ENCODE measurements at places on chromosomes 4 and X.

GRCh38 chr4:168163106-168163505, 70.8 kb downstream of the ANXA10 start:
- no peak for DNase-seq

GRCh38 chr4:152935631-152936445, at the start of gene FHDC1:
Gene FHDC1 (plus strand): TSS chr4:152936323. CDS start chr4:152943058, 6,735 bp downstream.
- no peak for DNase-seq

DNA sequence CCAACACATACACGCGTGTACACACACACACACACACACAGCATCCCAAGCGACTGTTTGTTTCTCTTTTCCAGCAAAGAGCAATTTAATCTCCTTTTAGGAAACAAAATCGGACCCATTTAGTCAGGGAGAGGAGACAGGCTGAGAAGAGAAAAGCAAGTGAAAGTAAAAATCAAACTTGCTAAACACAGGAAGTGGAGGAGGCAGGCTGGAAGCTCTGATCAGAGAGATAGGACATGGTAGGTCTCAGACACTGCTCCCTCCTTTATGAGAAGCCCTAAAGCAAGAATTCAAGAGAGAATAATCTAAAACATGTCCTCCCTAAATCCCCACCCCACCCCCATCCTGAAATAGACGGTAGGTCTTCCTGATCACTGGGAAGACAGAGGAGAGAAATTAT, 62.3 kb downstream of the GPC3 start:
- no peak for DNase-seq

- DNase-seq = no peak
Observed at GRCh38 chrX:115616943-115617563, 56.1 kb downstream of the PLS3 start.

DNA sequence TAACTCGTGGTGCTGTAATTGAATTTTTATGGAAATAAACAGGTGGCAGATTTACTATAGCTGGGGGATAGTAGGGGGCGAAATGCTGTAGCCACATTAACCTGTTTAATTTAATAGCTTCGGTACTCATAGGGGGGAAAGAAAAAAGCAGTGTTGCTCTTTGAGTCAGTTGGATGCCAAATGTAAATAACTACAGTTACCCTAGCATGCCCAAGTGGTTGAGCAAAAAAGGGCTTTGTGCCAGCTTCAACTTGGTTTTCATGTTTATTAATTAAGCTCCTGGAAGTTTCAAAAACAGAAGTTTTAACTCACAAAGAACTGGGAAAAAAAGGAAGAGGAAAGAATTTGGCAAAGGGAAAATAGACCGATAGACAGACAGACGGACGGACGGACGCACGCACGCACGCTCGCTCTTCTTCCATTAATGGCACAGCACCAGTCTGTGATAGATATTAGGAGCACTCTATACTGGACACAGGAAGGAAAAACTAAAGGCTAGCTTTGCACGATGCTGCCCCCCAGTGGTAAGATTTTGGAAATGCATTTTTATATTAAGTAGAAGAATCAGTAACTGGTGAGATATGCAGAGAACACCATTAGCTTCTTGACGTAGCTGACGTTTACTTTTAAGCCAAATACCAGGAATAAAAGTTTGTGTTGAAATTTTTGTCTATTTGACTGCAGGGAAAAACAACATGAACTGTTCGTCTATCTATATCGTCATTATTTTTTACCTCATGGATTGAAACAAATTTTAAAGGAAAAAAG, 151.8 kb downstream of the SLC7A11 start:
- DNase-seq = no peak

DNA sequence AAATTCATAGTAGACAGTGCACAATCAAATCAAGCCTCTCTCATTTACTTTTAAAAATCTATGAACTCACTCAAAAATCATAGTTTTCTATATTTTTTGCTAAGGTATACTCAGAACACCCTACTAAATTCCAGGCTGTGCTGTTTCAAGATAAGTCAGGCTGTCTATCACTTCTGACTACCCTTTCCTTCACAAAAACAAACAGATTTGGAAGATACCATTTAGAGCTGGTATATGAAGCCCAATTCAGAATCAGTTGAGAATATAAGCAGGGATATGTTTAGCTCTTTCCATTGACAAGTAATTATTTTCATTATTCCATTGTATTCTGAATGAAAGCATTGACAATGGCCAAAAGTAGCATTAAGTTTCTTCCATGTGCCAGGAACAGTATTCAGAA, 53.1 kb downstream of the CXCL1 start:
- no peak for DNase-seq

- no peak for DNase-seq
Observed at GRCh38 chr4:180598281-180598680, 1644.9 kb upstream of the TENM3 start.

GRCh38 chrX:131216828-131217227, 72.3 kb downstream of the IGSF1 start:
- no peak for DNase-seq

DNA sequence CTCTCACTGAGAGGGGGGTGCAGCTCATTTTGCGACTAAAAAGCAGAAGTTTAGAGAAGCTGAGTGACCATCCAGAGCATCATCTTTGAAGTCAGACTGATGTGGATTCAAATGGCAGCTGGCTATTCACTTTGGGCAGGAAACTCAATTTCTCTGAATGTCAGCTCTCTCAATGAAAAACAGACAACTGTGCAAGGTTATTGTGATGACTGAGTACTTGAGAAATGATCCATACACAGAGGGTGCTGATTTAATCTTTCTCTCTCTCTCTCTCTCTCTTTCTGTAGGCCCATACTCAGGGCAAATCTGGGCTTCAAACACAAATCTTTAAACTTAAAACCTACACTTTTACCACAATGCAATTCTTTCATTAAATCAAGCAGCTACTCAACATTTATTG, 185.8 kb upstream of the SLIT2 start:
- DNase-seq = no peak

DNA sequence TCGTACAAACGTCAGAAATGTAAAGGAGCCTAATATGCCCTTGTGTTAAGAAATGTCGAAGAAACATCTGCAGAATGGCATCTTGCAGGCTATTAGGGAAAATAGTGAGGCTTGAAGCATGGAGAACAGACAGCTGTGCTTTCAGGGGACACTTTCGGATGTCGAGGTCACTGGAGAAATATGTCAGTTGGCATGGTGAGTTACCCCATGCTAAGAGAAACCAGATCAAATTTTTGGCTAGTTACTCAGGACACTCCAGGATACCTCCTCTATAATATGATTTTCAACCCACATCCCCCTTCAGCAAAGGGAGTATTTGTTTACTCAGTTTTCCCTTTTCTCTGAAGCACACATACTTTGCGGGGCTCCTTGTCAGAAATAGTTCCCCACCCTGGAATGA, 171.4 kb downstream of the GPC3 start:
- no peak for DNase-seq

- no peak for DNase-seq
Observed at GRCh38 chr4:59762344-59762743, 1437.8 kb upstream of the ADGRL3 start.

- DNase-seq = no peak
Observed at GRCh38 chr4:95304898-95305297, 243.9 kb downstream of the UNC5C start.

DNA sequence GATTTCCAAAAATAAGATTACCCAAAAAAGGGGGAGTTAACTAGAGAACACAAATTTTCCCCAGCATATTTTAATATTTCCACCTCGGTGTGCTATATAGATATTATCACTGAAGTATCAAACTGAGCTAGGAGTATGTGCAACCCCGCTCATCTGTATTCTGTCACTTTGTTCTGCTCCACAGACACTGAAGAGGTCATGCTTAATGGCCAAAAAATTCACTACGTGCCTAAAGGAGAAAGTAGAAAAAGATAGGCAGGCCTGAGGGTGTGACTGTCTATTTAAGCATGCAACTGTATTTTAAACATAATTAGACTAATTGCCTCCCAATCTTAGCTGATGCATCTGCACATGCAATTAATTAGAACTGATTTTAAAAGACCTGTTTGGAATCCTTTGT, 24.5 kb downstream of the SH3RF1 start:
- DNase-seq = no peak

GRCh38 chrX:132094164-132094563, 33.7 kb downstream of the FRMD7 start:
- no peak for DNase-seq

DNA sequence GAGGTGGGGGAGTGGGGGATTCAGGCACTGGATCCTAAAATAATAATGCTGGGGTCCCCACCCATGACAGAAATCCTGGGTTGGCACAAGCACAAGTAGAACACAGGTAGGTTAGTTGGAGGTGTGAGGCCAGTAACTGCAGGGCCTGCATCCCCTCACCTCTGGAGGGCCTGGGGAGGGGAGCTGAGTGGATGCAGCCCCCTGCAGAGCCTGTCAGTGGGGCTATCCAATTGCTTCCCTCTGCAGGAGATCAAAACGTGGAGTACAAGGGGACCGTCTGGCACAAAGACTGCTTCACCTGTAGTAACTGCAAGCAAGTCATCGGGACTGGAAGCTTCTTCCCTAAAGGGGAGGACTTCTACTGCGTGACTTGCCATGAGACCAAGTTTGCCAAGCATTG, 43.7 kb downstream of the MAP7D3 start:
- no peak for DNase-seq

DNA sequence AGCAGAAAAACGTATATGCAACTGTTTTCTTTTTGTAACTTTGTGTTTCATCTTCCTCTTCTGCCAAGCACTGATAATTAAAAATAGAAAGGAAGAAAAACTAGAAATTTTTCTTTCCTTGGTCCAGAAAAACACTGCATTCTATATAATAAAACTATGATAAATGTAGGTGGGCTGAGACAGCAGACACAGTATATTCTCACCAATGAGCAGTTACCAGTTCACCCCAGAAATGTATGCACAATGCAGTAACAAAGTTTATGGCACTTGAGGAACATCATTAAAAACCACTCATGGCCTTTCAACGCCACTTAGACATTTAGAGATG, 79.4 kb downstream of the FAT1 start:
- DNase-seq = no peak

DNA sequence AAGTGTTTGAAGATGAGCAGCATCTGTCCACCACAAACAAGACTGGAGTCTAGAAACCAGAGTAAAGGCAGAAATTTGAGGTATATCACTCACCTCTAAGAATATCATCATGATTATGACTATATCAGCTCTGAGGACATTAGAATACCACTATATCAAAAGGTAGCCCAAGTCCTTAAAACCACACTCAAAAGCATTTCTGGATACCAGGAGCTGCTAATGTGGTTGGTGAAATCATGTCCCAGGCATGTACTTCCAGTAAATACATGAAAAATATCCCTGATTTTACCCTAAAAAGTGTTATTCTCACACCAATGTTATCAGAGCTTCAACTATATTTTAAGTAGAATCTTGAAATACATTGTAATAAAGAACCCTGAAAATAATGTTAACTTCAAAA, 136.3 kb upstream of the SMAD1 start:
- no peak for DNase-seq

DNA sequence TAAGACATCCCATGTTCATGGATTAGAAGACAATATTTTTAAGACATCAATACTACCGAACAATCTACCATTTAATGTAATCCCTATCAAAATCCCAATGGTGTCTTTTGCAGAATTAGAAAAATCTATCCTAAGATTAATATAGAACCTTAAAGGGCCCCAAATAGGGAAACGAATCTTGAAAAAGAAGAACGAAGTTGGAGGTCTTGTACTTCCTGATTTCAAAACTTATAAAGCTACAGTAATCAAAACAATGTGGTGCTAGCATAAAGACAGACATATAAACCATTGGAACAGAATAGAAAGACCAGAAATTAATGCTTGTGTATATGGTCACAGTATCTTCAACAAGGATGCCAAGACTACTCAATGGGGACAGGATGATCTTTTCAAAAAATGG, 42.0 kb downstream of the CENPE start:
- no peak for DNase-seq

- DNase-seq = peak; percentile 3
Observed at GRCh38 chrX:43750248-43750676, 94.2 kb downstream of the MAOA start.

GRCh38 chrX:57044245-57044644, 48.9 kb upstream of the SPIN3 start:
- DNase-seq = no peak

Data from activated T-cell treated with anti-CD3 and anti-CD28 coated beads for 48 hours (primary cell).